NCI-H2171 (cell line): ENCODE measurements at places on chromosomes 3 and 15.

- no peak for DNase-seq
Observed at GRCh38 chr3:189841473-189842205, 210.4 kb downstream of the TP63 start.

GRCh38 chr3:25291481-25291905 lies 136.6 kb upstream of the RARB start:
- DNase-seq: no peak

- no peak for DNase-seq
Observed at GRCh38 chr3:62318365-62318751, 55.0 kb downstream of the FEZF2 start.

- DNase-seq: no peak
Observed at GRCh38 chr15:31262901-31263671, 63.5 kb upstream of the KLF13 start.

- no peak for DNase-seq
Observed at GRCh38 chr3:185250247-185250646, 3.6 kb downstream of the EHHADH start.

- no peak for DNase-seq
Observed at GRCh38 chr15:60945196-60945595, 283.9 kb downstream of the RORA start.

- no peak for DNase-seq
Observed at GRCh38 chr3:82084824-82085223, 323.4 kb upstream of the GBE1 start.

GRCh38 chr3:30567139-30567753 lies 39.2 kb upstream of the TGFBR2 start:
- no peak for DNase-seq

DNA sequence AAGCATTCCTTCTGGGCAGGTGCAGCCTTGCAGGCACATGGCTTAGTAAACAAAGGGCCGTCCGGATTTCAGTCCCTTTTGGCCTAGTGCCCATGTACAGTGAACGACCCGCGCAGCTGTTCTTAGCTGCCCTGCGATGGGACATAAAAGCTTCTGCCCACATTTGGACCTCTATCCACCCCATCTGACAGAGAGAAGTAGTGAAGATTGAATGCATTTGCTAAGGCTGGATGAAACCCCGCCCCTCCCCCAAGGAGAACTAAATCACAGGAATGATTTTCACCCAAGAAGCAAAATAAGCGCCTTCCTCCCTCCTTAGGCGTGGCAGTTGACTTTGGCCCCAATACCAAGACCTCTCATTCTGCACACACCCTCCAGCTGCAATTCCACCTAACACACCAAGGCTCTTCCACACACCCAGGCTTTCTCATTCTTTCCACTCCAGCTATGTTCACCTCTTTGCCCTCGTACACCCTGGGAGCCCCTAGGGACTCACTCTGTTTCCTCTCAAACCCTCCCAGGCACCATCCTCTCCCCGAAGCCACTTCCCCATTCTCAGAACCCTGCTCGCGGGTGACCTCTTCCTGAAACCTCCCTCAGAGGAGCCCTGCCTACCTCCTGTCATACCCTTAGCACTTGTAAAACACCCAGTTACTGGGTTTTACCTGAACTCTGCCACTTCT lies 14.1 kb upstream of the HRH1 start:
- no peak for DNase-seq

DNA sequence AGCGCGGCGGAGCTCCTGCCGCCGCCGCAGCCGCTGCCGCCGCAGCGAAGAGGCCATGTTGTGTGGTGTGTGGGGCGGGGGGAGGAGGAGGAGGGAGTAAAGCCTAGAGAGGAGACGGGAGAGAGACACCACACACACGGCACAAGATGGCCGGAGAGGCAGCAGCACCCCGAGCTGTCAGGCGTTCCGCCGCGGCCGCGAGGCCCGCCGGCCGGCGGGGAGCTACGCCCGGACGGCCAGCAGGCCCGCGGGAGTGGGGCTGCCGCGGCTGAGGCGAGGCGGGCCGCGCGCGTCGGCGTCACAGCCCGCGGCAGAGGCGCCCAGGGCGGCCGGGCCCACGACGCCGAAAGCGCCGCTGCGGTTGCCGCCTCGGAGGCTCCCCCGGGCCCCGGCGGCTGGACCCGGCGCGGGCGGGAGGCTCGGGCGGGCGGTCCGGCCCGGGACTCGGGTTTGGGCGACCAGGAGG lies 17.4 kb upstream of the CHD2 start:
- DNase-seq: no peak

GRCh38 chr3:26281284-26281985 lies 341.1 kb upstream of the LRRC3B start:
- DNase-seq: no peak

- no peak for DNase-seq
Observed at GRCh38 chr3:12479919-12480427, 4.3 kb upstream of the TSEN2 start.

- no peak for DNase-seq
Observed at GRCh38 chr15:22806156-22806555, 19.7 kb downstream of the NIPA1 start.

- peak; percentile 37 for DNase-seq
Observed at GRCh38 chr15:99123713-99124451, 19.0 kb downstream of the SYNM start.

- DNase-seq: no peak
Observed at GRCh38 chr3:65406470-65406869, 632.2 kb downstream of the MAGI1 start.

DNA sequence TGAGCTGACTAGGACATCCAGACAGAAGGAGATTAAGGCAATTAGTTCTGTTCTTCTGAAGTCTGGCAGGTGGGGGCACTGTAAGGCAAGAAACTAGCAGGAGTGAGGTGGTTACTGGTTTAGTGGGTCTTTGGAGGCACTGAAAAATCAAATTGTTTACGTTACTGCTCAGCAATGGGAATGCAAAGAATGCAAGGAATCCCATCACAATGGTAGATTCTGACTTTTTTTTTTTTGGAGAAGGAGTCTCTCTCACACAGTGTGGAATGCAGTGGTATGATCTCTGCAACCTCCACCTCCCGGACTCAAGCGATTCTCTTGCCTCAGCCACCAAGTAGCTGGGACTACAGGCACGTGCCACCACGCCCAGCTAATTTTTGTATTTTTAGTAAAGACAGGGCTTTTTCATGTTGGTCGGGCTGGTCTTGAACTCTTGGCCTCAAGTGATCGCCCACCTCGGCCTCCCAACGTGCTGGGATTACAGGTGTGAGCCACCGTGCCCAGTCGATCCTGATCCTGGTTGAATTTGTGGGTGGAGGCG lies 16.4 kb downstream of the FAM107A start:
- DNase-seq: no peak

- DNase-seq: no peak
Observed at GRCh38 chr15:91929509-91929908, 76.0 kb downstream of the SLCO3A1 start.

DNA sequence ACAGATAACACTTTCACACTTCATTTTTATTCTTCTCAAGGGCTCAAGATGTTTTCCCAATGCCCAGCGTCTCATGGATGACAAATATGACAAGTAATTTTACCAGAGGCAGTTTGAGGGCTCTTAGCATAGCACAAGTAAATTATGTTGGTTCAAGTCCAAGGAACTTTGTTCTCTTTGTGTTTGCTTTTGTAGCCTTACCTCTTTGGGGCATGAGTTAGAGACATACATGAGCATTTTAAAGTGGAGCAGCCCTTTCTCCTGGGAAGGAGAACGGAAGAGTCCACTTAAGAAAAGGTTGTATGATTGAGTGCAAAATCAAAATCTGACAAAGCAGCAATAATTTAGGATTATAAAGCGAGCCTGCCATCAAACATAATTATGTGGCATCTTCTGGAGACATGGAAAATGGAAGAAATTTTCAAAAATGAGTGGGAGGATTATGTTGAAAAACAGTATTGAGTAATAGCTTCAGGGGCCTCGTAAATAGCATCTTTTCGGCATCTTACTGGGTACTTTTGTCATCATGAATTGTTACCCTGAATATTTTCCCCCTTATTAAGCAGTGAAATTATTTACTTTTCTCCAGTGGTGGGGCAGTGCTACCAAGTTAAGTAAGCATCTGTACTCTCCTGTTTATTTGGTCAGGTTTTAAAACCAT lies 65.9 kb downstream of the PGPEP1L start:
- DNase-seq: no peak

- DNase-seq: no peak
Observed at GRCh38 chr3:172606021-172606420, 82.8 kb upstream of the TNFSF10 start.

DNA sequence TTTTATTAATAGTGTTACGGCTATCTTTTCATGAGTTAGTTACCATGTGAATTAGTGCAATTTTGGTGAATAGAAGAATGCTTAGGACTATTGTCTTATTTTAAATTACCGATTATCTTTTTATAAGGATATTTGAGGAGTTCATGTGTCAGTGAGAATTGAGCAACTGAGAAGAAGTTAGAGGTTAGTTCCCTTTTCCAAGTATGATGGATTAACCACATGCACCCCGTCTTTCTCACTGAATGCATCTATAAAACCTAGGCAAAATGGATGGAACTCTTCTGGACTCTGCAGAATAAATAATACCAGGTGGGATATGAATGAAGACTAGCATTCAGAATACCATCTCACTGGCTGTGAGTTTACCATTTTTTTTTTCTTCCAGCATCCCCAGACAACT lies 74.3 kb downstream of the TCF12 start:
- DNase-seq: no peak

GRCh38 chr15:60844511-60845174 lies 365.7 kb upstream of the ICE2 start:
- DNase-seq: no peak

DNA sequence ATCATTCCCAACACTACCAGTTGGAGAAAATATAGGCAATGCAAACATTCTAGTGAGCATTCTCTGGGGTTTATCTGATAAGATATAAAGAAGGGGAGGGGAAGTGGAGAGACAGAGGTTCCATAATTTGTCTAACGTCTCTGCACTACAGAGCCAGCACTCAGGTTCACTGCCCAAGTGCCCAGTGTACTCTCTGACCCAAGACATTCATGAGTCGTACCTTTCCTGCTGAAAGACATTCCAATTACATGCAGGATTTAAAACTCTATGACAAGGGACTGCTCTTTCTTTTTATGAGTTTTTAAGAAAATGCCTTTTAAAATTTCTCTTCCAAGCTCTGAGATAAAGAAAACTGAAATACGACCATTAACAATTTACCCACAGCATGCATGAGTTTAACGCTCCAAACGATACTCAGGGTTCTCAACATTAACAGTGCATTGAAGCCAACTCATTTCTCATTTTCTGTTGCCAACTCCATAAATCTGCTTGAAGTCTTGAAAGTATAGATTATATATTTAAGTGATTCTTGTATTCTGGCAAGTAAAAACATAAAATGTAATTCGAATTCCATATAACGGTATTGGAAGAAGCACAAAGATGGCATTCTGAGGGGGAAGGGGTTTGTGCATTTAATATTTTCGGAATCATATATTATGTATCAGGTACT lies 193.4 kb downstream of the SUCLG2 start:
- DNase-seq: no peak

- no peak for DNase-seq
Observed at GRCh38 chr3:132972333-132972732, 65.9 kb upstream of the TMEM108 start.

GRCh38 chr3:82033186-82033585 lies 271.7 kb upstream of the GBE1 start:
- no peak for DNase-seq

GRCh38 chr15:40796512-40796911 lies 10.4 kb upstream of the ZFYVE19 start:
- DNase-seq: no peak

GRCh38 chr3:123861081-123861836 lies 22.9 kb downstream of the MYLK start:
- no peak for DNase-seq

GRCh38 chr3:173617490-173617889 lies 219.9 kb downstream of the NLGN1 start:
- no peak for DNase-seq

DNA sequence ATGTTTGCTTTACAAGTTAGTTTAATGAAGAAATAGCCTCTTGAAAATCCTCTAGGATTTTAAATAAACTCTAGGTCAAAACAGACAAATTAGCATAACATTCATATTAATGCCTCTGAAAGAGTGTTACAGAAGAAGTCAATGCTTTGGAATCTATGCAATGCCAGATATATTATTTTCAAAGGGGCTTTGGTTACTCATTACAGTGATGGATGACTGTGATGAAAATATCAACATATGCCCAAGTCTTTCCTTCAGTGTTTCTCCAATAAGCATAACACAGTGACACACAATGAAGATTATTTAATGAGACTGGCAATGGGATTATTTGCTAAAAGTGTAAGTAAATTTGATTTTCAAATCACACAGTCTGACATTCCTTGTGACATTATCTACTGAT lies 1247.2 kb downstream of the ROBO2 start:
- DNase-seq: no peak

DNA sequence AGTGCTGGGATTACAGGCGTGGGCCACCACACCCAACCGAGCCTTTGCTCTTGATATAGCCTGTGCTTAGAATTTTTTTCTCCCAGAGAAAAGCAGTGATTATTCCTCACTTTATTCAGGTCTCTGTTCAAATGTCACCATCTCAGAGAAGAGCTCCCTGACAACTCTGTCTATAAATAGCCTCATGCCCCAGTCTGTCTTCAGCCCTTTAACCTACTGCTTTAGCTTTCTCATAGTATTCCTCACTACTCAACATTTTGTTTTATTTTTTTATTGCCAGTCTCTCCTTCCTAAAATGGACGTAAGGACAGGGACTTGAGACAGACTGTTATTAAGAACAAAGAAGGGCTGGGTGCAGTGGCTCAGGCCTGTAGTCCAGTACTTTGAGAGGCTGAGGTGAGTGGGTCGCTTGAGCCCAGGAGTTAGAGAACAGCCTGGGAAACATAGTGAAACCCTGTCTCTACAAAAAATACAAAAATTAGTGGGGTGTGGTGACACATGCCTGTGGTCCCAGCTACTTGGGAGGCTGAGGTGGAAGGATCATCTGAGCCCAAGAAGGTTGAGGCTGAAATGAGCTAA lies 78.7 kb upstream of the TTBK2 start:
- no peak for DNase-seq

DNA sequence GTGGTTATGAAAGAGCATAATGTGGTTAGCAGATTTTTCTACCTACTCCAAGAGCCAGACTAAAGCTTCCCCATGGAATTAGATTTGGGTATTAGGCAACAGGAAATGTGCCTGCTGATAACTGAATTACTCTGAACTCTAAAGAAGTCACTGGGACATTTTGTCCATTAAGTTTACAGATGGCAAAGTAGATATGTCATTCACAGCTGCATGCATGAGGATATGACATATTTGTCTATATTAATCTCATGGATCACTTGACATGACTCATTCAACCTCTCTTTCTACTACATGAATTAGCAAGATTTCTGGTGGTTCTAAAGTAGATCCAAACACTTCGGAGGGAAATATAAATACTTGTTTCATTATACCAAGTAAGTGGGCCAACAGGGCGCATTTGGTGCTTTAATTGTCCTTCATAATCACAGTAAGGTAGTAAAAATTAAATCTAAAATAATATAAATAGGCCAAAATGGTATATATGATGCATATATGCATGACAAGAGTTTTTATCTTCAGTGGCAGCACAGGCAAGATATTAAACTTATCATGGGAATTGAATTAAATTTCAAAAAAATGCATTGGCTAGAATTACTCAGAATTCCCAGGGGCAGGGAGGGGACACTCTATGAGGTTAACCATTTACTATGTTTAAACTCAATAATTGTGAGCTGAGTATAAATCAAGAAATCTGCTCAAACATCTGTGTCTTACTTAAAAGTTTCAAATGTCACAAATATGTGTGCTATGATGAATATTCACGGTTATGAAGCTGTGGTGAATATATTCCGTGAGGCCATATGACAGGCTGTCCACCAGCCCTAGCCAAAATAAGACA lies 365.3 kb upstream of the KCNMB2 start:
- DNase-seq: no peak
